Right ventricle myocardium inferior (tissue), 1 donor: ENCODE measurements at places on chromosomes 5 and 9. TPM values are rescaled to one million over a fixed set of nuclear protein-coding genes. Genes with fewer than 3 reads are reported as not detected.

Gene PCDHA11
- not detected for total RNA-seq

Gene UNC5A
- 0.08 TPM for total RNA-seq

Gene MAMDC2
- total RNA-seq: 10.8 TPM

- DNase-seq: no peak
Measured at GRCh38 chr5:18576586-18576985, 942.3 kb downstream of the TAF11L14 start.

- no peak for DNase-seq
Measured at GRCh38 chr9:131094622-131095021, 1.7 kb upstream of the AIF1L start.

DNA sequence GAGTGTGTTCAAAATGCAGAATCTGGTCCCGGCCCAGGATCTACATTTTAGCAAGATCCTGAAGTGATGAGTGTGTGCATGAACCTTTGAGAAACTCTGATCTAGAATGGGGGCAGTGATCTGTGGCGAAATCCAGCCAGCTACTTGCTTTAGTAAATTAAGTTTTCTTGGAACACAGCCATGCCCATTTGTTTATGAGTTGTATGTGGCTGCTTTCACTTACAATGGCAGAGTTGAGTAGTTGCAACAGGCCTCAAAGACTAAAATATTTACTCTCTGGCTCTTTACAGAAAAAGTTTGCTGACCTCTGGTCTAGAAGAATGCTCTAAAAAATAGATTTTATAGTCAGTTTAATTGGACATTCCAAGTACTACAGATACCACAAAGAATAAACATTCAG is 588.3 kb downstream of the BNC2 start:
- DNase-seq: no peak

DNA sequence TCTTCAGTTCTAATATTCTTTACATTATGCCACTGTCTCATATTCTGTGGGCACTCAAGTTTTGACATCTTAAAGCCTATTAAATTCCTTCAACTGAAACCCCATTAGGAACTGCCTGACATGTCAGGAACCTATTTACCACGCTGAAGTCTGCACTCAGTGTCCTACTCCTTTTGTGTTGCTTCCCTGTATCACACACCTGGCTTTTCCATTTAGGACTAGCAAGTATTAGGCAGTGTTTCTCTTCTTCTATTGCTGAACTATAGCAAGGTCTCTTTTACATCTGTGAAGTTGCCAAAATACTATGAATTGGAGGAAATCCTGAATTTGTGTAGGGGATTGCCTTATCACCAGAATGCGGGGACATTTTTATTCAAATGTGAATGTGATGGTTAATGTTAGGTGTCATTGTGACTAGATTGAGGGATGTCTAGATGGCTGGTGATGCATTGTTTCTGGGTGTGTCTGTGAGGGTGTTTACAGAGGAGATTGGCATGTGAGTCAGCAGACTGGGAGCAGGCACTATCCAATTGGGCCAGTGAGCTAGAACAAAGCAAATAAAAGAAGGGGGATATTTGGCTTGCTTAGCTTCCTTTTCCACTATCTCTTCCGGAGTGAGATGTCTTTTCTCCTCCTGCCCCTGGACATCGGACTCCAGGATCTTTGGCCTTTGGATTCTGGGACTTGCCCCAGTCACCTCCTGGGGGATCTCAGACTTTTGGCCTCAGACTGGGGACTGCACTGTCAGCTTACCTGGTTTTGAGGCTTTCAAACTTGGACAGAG is 21.2 kb upstream of the VCAN start:
- no peak for DNase-seq

DNA sequence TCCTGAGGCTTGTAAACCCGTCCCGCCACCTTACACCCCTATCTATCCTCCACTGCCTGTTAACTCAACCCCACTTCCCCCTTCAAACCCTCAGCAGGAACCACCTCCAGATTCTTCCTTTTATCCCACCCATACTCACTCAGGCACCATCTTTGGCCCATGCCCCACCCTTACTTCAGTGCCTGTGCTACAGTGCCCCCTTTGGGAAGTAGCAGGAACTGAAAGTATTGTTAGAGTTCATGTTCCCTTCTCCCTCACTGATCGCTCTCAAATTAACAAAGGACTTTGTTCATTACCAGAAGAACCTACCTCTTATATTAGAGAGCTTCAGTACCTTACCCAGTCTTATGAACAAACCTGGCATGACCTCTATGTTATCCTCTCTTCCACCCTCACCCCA is 92.2 kb upstream of the MOCS2 start:
- DNase-seq: no peak

DNA sequence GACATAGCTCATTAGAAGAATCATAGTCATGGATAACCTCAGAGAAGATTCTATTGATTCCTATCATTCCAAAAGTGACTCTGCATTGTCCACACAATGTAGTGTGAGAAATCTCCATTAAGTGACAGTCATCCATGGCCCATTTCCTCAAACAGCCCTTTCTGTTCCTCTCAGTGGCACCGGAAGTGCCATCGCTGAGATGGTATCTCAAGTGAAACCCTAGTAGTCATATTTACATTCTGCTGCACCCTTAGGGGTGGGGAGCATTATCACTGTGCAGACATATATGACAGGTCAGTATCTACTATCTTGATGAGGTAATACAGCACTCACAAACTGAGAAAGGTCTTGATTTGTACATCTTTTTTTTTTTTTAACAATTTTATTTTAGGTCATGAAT is 55.4 kb upstream of the MIER3 start:
- DNase-seq: no peak
